ENCODE measurements at places on chromosomes 16 and 17.

DNA sequence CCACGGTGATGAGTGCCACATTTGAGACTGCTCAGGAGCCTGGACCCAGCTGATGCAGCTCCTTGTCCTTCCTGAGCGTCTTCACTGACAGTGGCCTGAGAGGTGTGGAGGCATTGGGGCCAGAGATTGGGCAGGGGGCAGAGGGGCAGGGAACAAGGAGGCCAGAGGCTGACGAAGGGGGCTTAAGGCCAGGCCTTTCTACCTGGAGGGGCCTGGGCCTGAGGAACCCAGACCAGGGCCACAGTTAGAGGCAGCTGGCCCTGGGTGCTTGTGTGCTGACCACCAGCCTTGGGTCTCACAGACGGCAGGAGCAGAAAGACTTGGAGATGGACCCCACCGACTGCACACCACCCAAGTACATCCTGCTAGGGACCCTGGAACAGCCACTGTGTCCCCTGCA is 168.2 kb upstream of the ZNF267 start:
- DNase-seq = no peak

- no peak for DNase-seq
Measured at GRCh38 chr17:78889531-78889930, 13.5 kb downstream of the CEP295NL start.

GRCh38 chr16:84618581-84619460 is 943 bp upstream of the COTL1 start:
- DNase-seq = no peak

- DNase-seq = no peak
Measured at GRCh38 chr16:4295581-4295980, 20.3 kb upstream of the GLIS2 start.

- no peak for DNase-seq
Measured at GRCh38 chr16:64234200-64234599, 887.7 kb downstream of the CDH11 start.

- DNase-seq = no peak
Measured at GRCh38 chr17:15660077-15660476, 24.0 kb downstream of the TRIM16 start.

DNA sequence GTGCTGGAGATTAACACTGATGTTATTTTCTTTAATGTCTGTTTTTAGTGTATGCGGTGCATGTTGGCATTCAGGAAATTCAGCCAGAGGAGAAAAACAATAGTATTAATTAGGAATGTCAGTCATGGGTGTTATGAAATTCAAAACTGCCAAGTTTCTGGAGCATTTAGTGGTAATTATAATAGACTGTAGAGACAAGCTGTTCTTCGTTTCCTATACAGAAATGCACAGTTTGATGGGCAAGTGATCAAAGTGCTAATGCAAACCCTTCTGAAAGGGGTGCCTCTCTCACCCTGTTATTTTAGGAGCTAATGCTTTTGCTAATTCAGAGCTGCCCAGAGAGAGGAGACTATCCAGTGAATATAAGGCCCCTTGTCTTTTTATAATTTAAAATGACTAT is 573.8 kb upstream of the EEF2KMT start:
- no peak for DNase-seq

Measured in NCI-H524 (cell line).